ENCODE measurements at places on chromosomes 1 and 21.

DNA sequence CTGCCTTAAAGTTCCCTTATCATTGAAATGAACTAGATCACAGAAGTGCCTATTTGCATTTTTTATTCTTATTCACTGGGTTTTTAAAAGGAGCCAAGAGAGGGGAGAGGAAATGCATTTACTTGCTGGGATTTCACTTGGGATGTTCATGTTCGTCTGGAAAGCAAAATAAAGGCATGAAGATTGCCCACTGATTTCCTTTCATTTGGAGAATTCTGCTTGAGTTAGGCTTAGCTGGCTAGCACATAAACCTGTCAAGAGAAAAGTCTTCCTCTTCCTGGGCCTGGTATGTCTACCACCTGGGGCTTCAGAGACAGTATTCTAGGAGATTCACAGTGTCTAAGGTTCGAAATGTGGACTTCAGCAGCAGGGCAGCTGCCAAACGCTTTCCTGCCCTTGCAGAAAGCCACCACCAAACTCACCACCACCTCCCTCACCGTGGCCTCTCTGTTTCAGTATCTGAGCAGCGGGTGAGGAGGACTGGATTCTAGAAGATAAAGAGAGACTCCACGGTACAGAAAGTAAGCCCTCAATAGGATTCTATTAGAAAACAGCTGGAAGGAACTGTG lies 44.5 kb downstream of the HIVEP3 start:
- no peaks in the 10 kb centered on the region for H3K27me3 ChIP-seq
- no peaks in the 10 kb centered on the region for H3K4me1 ChIP-seq
- no peaks in the 10 kb centered on the region for H3K36me3 ChIP-seq
- DNase-seq, result no peak

DNA sequence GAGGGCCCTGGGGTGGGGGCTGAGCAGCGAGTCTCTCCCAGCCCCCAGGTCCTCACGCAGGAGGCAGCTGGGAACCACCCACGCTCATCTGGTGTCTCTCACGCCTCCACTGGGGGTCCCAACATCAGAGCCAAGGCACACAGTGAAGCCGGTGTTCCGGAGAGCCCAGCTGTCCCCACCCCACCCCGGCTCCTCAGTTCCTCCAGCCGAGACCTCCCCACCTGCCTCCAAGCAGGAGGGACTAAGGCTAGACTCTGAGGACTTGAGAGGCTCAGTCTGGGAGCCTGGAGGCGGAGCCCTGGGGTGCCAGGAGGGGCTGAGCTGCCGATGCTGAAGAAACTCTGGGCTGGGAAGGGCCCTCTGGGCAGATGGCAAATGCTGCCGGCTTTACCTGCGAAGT lies 1.6 kb upstream of the HPCA start:
- H3K4me3 ChIP-seq, result no peak overlapping the region
- H3K27ac ChIP-seq, result no peak overlapping the region
- H3K36me3 ChIP-seq, result peaks cover 2% of the 10 kb centered on the region
- peaks cover 40% of the 10 kb centered on the region for H3K27me3 ChIP-seq
- H3K4me1 ChIP-seq, result peaks cover 16% of the 10 kb centered on the region

DNA sequence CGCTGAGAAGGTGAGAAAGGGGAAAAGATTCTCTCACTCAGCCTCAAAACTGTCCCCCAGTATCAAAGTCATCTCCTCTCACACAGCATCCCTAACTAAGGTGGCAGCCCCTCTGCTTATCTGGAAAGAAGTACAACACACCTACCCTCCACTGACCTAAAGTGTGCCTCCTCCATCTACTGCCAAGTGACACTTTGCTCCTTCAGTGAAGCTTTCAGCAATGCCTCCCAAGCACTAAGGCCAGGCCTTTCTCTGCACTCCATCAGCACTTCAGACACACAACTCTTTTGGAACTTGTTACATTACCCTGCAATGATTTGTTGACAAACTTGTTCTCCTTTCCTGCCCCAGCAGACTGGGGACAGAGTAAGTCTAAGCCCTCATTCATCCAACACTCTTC lies 1.4 kb downstream of the SH3BP5L start:
- H3K27me3 ChIP-seq, result no peaks in the 10 kb centered on the region
- peaks cover 50% of the 10 kb centered on the region for H3K4me1 ChIP-seq
- no peak for DNase-seq
- peak overlapping the region; percentile 94 for H3K27ac ChIP-seq

- DNase-seq, result no peak
- H3K4me1 ChIP-seq, result peaks cover 10% of the 10 kb centered on the region
- H3K4me3 ChIP-seq, result no peak overlapping the region
- H3K36me3 ChIP-seq, result peaks cover 14% of the 10 kb centered on the region
- H3K27me3 ChIP-seq, result no peaks in the 10 kb centered on the region
Observed at GRCh38 chr1:212328248-212328647, 43.0 kb downstream of the PPP2R5A start.

- no peaks in the 10 kb centered on the region for H3K27me3 ChIP-seq
- H3K36me3 ChIP-seq, result peaks cover 33% of the 10 kb centered on the region
- H3K4me3 ChIP-seq, result no peak overlapping the region
- H3K27ac ChIP-seq, result no peak overlapping the region
- peaks cover 2% of the 10 kb centered on the region for H3K4me1 ChIP-seq
- no peak for DNase-seq
Observed at GRCh38 chr1:42586016-42586415, 72.2 kb upstream of the PPIH start.

DNA sequence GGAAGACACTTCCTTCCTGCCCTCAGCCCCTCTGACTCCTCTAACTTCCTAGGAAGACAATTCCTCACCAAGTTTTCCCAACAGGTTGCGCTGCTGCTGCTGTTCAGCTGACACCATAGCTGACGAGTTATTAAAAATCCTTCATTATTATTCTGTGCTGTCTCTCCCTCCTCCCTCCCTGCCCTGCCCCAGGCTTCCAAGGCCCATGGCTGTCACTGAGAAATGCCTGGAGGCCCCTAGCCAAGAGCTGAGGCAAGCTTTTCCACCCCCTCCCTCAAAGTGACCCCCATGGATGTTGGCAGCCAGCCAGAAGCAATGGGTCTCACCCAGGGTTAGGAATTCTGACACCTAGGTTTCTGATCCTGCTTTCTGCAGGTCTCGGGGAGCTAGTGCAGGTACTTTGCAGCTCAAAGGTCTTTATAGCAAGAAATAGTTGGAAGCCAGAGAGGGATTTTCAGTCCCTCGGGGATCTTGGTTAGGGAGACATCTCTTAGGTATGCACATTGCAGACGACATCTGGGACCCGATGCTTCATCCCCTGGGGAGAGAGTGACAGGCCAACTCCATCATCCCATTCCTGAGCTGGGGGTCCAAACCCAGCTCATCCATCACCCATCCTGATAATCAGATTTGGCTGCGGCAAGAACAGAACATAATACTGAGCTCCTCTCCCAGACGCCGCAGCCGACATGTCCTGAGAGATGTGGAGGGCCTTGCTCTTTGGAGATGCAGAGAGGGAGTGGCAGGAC lies 65.0 kb downstream of the KIRREL1 start:
- DNase-seq, result no peak
- H3K36me3 ChIP-seq, result no peaks in the 10 kb centered on the region
- H3K27me3 ChIP-seq, result peaks cover 20% of the 10 kb centered on the region
- H3K4me3 ChIP-seq, result no peak overlapping the region
- H3K4me1 ChIP-seq, result peaks cover 4% of the 10 kb centered on the region

DNA sequence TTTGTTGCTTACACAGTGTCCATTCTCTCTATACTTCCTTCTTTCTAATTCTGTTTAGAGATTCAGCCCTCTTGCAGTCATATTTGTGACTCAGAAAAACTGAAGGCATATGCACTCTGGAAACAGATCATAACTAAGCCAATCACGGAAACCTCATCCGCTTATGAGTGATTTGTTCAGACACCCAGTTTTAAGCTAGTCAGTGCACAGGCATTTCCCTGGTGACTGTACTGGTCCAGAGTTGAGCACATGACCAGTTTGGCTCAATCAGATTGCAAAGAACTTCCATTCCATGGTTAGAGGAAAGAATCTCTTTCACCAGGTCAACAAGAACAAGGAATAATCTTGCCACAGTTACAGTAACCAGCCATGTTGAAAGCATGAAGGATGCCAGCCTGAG lies 69.2 kb upstream of the SGIP1 start:
- H3K4me3 ChIP-seq, result no peak overlapping the region
- no peak overlapping the region for H3K27ac ChIP-seq

- H3K36me3 ChIP-seq, result no peaks in the 10 kb centered on the region
- no peaks in the 10 kb centered on the region for H3K27me3 ChIP-seq
- no peak overlapping the region for H3K4me3 ChIP-seq
Observed at GRCh38 chr1:116314305-116314919, 58.6 kb upstream of the ATP1A1 start.

DNA sequence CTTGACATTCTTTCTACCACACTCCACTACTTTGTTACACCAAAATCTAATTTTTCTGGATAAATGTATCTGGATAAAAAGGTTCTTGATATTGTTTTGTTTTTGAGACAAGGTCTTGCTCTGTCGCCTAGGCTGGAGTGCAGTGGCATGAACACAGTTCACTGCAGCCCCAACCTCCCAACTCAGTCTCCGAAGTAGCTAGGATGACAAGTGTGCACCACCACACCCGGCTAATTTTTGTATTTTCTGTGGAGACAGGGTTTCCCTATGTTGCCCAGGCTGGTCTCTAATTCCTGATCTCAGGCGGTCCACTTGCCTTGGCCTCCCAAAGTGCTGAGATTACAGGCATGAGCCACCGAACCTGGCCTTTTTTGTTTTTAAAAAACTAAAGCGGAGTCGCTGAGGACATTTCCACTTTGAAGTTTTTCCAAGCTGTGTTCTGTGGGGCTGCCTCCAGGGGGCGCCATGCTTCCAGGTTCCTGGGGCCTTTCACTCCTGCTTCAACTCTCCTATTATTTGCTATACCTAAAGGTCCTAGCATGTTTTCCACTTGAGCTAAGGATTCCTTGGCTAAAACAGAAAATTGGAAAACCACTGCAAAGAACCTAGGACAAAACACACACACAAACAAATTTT lies 14.1 kb upstream of the NCMAP start:
- H3K36me3 ChIP-seq, result no peaks in the 10 kb centered on the region
- peaks cover 26% of the 10 kb centered on the region for H3K4me1 ChIP-seq
- H3K27me3 ChIP-seq, result no peaks in the 10 kb centered on the region
- no peak overlapping the region for H3K4me3 ChIP-seq

DNA sequence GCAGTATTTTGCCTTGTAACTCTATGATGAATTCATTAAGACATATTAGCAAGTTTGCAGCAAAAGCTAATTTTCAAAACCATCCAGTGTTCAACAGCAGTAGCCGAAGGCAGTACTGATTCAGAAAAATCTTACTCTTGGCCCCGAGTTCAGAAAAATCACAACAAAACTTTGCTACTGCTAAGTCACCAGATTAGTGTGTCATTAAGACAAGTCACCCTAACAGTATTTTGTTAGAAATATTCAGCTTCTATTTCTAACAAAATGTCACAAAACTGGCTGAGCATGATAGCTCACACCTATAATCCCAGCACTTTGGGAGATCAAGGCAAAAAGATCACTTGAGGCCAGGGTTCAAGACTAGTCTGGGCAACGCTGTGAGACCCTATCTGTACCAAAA lies 8.2 kb downstream of the GTF2B start:
- H3K4me1 ChIP-seq, result peaks cover 12% of the 10 kb centered on the region
- no peak overlapping the region for H3K27ac ChIP-seq
- H3K4me3 ChIP-seq, result no peak overlapping the region
- no peak for DNase-seq
- no peaks in the 10 kb centered on the region for H3K27me3 ChIP-seq

- peaks cover 1% of the 10 kb centered on the region for H3K27me3 ChIP-seq
- no peak overlapping the region for H3K4me3 ChIP-seq
- no peak overlapping the region for H3K27ac ChIP-seq
- H3K4me1 ChIP-seq, result no peaks in the 10 kb centered on the region
- no peaks in the 10 kb centered on the region for H3K36me3 ChIP-seq
Observed at GRCh38 chr1:99655376-99655775, 9.5 kb downstream of the PALMD start.

- no peak for DNase-seq
- no peak overlapping the region for H3K27ac ChIP-seq
- peaks cover 3% of the 10 kb centered on the region for H3K4me1 ChIP-seq
- no peak overlapping the region for H3K4me3 ChIP-seq
- peaks cover 16% of the 10 kb centered on the region for H3K27me3 ChIP-seq
Observed at GRCh38 chr1:167510244-167510643, 8.1 kb downstream of the CD247 start.

DNA sequence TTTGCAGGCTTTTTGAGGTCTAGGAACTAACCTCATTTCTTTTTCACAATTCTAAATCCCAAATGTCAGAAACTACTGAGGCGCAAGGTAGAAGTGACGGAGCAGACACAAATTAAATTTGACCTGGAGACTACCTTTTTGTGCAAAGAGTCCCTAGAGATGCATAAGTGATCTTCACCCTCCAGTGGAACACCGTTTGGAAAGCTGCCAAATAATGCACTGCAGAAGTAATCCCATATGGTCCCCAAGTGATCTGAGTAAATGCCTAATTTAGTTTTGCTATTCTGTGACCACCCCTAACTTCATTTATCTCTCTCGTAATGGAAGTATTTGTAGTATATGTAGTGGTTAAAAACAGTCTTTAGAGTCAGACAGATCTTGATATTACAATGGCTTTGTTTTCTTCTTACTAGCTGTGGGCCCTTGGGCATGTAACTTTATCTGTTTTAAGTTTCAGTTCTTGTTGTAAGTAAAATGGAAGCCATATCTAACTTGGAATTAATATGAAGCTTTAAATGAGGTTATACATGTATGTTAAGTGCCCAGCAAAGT lies 70.4 kb upstream of the IPO9 start:
- DNase-seq, result no peak
- H3K27ac ChIP-seq, result no peak overlapping the region
- no peaks in the 10 kb centered on the region for H3K36me3 ChIP-seq
- H3K4me1 ChIP-seq, result peaks cover 16% of the 10 kb centered on the region
- H3K4me3 ChIP-seq, result no peak overlapping the region
- H3K27me3 ChIP-seq, result peaks cover 4% of the 10 kb centered on the region

DNA sequence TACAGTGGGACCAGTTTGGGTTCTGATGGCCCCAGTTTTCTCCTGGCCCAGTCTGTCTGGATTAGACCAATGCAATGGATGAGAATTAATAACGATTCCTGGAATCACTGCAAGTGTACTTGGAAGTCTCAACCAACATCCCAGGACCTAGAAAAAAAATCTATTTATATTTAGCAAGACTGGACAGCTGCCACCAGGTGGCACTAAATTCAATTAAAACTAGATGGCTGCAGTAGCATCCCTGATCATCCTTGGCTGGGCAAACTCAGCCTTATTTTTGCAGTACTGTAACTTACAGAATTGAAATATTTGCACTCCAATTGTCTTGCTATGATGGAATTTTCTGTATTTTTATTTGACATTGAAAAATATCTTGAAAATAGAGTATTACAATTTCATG lies 165.7 kb downstream of the NCAM2 start:
- H3K27me3 ChIP-seq, result no peaks in the 10 kb centered on the region
- H3K36me3 ChIP-seq, result no peaks in the 10 kb centered on the region
- DNase-seq, result peak; percentile 10
- H3K4me1 ChIP-seq, result peaks cover 4% of the 10 kb centered on the region

GRCh38 chr1:101338714-101339430 lies 102.1 kb downstream of the S1PR1 start:
- no peaks in the 10 kb centered on the region for H3K27me3 ChIP-seq
- H3K27ac ChIP-seq, result no peak overlapping the region
- DNase-seq, result no peak
- H3K4me1 ChIP-seq, result no peaks in the 10 kb centered on the region
- H3K36me3 ChIP-seq, result peaks cover 8% of the 10 kb centered on the region

All from memory B cell (primary cell).